Effector CD8-positive, alpha-beta T cell (primary cell): ENCODE measurements at places on chromosomes 5 and 9.

DNA sequence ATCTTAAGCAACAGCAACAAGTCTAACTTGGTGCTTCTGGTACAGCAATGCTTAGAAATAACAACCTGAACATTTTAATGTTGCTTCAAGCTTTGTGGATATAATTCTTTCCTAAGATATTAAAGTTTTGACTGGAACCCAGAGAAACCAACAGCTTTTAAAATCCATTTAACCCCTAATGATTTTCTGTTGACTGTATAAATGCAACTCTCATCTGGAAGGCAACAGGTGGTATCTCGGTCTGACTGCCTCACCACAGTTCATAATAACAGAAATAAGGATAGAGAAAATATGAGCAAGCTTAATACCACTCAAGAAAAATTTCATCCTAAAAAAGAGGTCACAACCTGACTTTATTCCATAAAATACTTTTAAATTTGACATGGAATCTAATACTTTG is 116.9 kb downstream of the HOMER1 start:
- DNase-seq: no peak

GRCh38 chr9:132032238-132032950 is 47.3 kb downstream of the MED27 start:
- no peak for DNase-seq

- DNase-seq: no peak
Observed at GRCh38 chr5:67221487-67222242, 25.1 kb upstream of the CD180 start.

GRCh38 chr5:128778474-128778873 is 186.8 kb upstream of the SLC27A6 start:
- no peak for DNase-seq

- no peak for DNase-seq
Observed at GRCh38 chr5:136040746-136041415, 12.1 kb downstream of the TGFBI start.
